Memory B cell (primary cell): ENCODE measurements at places on chromosomes 5 and 9.

DNA sequence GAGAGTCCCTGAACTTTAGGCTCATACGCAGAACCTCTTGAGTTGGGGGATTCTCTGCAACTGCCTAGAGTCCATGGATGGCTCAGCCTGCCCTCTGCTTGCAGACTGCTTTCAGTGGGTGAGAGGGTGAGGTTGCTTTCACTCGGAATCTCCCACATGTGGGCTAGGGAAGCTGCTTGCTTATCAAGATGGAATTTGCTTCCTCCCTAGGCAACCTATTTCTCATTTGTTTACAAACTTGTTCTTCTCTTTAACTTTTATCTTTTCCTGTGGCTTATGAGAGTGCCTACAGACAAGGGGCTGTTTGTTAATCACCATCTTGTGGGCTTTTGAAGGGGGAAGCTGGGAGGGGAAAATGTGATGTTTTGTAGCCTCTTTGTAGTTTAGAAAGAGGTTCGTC, 10.0 kb downstream of the TLE4 start:
- DNase-seq: no peak

DNA sequence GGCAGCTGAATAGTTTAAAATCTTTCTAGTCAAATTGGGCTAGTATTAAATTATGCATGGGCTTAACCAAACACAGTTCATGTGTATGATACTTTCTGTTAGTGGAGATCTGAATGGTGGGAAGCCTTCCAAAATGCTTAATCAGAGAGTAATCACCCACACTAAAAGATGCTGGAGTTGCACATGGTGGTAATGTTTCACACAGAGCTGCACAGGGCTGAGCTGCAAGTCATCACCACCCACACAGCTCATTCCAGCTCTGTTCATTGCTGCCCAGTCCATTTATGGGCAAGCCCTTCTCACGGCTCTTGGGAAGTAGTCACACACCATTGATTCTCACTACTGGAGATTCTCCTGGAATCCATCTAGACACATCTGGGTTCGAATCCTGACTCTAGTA, 351.5 kb upstream of the KCNN2 start:
- DNase-seq: no peak

DNA sequence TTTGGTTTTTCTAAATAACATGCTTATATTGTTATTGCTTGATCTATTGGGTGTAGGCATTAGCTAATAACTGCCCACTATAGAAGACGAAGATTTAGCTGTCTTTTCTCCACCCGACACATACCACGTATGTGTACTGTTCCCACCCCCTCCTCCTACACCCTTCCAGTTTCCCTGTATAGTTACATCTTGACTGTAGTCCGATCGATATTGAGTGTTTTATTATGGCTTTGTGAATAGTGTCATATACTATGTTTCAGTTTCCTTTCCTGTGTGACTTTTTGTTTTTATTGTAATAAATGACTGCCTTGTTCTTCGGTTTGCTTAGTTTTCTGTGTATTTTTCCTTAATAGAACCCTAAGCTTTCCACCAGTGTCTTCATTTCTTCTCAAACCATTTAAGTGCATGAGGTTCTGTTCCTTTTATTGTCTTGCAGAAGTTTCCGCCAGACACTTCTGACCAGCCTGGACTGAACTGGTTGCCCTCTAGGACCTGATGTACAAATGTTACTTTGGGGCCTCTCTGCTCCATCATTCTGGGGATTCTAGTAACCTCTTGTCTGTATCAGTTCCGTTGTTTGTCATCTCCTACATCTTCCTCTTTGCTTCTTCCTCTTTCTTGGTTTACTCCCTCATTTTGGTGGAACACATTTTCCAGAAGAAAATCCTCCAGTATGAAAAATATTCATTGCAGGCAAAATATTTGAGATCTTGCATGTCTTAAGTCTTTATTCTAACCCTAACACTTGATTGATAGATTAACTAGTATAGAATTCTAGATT, 61.8 kb downstream of the PRKACG start:
- DNase-seq: no peak

DNA sequence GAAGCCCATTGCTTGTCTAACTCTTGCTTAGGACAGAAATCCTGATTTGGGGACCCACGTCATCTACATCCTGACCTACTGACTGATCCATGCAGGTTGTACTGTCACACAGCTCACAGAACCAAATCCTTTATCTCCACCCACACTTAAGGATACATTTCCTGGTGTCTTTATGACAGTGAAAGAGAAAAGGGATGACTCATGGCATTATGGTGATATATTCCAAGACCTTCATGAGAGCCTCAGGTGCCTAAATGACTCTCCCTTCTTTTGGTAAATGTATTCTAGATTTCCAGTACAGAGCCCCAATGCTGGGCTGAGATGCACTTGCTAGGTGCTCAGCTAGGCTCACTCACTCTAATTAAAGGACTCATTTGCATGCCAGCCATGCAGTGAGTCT, 26.0 kb upstream of the DMRT2 start:
- DNase-seq: no peak

- no peak for DNase-seq
Observed at GRCh38 chr5:154518438-154518867, 40.4 kb upstream of the HAND1 start.

- no peak for DNase-seq
Observed at GRCh38 chr9:84538879-84539278, 130.7 kb upstream of the NTRK2 start.

- DNase-seq: no peak
Observed at GRCh38 chr5:169667896-169668674, 31.0 kb downstream of the DOCK2 start.

DNA sequence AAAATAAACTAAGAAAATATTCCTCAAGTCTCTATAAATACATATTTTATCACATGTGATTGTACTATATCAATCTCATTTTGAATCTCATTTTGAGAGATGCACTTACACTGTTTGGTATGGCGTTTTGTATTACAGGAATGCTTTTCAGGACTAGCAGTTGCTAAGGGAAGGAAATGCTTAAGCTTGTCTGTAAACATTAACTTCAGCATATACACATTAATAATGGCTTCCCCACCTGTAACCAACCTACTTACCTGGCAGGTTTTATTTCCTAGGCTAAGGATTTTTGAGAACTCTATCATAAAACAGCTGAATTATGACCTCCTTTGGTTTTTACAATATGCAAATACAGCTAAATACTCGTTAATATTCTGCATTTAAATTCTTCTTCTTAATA, 141.0 kb upstream of the GRHPR start:
- DNase-seq: no peak

GRCh38 chr5:95068289-95068910, 216.5 kb downstream of the MCTP1 start:
- DNase-seq: no peak

GRCh38 chr5:135133698-135134515, 99.9 kb upstream of the PITX1 start:
- DNase-seq: no peak

- no peak for DNase-seq
Observed at GRCh38 chr5:141441571-141442170, 11.4 kb downstream of the PCDHGA12 start.

DNA sequence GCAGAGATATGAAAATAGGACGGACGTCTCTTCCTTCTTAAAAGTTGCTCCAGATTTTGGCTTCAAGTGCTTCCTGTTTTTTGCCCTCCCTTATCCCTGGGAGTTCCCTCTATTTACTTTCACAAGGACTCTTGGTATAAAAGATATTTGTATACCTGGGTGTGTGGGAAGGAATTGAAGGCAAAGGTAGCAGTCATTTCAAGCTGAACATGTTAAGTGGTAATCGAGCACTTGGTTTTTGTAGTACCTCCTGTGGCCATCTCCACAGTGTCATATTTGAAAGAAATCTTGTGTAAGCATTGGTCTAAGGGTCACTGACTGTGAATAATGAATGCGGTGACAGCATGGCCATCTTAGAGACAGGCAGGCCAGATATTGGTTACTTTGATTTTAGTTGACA, 593.6 kb downstream of the MTRR start:
- DNase-seq: no peak

DNA sequence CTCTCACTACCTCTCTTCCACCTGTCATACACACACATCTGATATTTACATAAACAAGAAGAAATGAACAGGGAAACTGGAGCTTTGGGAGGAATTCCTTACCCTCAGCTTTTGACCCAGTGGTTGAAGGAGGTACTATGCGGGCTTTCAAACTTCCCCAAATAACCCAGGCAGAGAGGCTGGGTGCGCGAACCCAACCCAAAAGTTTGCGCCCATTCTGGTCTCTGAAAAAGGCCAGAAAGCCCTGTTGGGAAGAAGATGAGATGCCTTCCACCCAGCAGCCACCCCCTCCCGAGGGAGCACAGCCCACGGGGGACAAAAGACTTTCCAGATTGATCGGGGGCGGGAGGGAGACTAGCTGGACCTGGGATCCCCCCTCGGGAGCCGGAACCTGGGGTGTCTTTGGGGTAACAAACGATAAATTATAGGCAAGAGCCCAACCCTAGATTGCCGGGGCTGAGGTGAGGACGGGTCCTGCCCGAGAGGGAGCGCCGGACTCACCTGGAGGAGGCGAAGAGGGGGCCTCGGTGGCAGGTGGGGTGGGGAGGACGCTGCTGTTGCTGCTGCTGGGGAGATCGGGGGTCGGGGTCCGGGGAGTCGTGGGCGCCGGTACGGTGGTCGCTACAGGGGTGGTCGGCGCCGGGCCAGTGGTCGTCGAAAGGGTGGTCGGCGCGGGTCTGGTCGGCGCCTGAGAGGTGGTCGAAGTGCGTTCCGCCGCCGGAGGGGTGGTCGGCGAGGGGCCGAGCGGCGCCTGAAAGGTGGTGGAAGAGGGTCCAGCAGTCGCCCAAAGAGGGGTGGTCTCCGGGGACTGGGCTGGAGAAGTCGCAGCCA, 798 bp downstream of the MEGF9 start:
- DNase-seq: peak; percentile 29

- DNase-seq: no peak
Observed at GRCh38 chr9:132364068-132364467, 9.3 kb upstream of the SETX start.

DNA sequence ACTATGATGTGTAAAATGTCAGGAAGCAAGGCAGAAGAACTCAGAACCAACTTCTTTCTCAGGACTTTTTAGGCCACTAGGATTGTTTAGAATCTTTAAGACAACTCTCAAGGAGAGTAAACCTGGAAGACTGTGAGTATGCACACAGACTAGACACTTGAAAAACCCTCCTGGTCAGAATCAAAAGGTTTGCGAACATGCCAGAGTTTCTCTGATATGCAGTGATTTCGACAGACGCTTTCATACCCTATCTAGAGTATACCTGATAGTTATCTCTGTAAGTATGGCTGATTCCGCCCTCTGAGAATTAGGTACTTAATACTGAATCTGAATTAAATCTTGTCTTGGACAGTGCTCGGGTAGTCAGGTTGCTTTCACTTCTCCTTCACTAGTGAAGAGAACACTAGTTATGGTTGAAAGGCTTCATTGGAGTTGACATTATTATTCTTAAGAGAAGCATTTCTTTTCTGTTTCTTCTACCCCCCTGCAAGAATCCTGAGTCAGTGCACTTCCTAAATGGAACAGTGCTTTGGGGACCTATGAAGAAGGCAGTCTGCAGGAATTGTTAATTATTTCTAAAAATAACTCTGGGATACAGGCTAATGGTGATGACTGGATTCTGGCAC, 158.1 kb downstream of the HACD4 start:
- no peak for DNase-seq

DNA sequence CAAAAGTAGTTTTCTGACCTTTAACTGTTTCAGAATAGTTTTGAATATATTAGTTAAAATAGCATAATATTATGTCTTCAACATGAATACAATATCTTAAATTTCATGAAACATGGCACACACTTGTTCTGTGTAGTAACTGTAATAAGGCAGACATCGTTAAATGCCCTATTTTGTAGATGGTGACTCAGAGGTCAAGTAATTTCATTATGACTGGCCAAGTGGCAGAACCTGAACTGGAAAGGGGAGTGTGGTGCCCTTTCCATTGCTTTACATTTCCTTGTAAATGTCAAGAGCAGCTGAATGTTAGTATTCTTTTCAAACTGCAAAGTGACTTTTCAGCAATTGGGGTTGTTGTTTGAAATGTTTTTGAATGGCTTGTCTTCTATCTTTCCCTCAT, 201.2 kb upstream of the CDKN2B start:
- no peak for DNase-seq

DNA sequence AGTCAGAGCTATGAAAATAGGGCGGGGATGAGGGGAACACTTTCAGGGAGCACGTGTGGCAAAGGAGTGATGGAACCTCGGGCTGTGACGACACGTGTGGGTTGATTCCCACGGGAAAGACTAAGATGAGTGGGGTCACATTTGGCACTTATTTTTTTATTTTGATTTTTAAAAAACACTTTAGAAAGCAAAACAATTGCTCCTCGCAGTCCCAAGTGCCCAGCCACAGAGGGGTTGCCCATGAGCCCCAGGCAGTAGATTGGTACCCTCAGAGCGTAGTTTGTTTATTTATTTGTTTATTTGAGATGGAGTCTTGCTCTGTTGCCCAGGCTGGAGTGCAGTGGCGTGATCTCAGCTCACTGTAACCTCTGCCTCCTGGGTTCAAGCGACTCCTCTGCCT, 69.7 kb downstream of the WNK2 start:
- no peak for DNase-seq

DNA sequence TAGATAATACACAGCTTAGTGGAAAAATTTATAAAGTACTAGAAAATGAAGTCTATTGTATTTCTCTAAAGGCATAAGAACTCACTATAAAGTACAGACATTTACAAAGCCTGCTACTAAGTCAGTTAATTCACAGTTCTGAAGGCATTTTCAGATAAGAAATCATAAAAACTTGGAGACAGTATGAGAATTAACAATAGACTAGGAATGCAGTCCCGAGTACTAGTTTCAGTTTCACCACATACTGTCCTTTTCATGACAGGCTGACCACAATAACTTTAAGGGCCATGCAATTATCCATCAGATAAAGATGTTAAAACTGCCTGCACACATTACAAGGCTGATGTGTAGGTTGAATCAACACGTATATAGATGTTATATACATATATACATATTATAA, 362.6 kb upstream of the SMC2 start:
- no peak for DNase-seq

GRCh38 chr5:103436656-103437055, 125.9 kb downstream of the NUDT12 start:
- DNase-seq: no peak

- DNase-seq: no peak
Observed at GRCh38 chr9:71812385-71812784, 44.1 kb upstream of the CEMIP2 start.

DNA sequence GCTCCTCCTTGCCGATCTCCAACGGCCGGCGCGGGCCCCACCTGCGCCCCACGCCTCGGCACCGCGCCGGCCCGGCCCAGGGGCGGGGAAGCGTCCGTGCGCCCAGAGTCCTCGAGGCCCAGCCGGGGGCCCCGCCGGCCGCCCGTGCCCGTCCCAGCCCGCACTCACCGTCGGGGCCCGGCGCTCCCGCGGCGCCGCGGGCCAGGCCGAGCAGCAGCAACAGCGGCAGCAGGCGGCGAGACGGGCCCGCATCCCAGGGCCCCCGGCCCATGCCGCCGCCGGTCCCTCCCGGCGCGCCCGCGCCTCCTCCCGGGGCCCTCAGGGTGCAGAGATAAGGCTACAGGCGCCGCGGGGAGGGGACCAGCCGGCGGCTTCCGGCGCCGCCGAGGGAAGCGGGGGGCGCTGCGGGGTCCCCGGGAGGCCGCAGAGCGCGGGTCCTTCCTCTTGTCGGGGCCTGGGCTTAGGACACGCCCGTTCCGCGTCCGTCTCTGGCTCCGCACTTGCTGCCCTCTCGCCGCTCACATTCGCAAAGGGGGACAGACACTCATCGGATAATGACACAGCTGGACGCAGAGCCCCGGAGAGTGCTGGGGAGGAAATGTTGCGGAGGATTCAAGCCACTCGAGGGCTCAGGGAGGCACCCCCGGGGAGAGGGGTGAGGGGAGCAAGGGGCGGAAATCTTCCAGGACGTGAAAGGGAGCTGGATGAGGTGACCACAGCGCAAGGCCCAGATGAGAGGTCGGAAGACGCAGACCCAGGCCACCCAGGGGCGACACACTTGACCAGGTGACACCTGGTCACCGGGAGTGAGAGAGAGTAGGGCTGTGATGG, at the start of gene SUSD1:
TSS of gene SUSD1 (minus strand) at position 333 of the 831 bp plus-strand sequence. CDS start at position 271, 62 bp downstream.
- DNase-seq: peak; percentile 37
